ENCODE measurements at places on chromosomes 6 and 20. TPM values are rescaled to one million over a fixed set of nuclear protein-coding genes. Genes with fewer than 3 reads are reported as not detected.

- H3K4me1 ChIP-seq: no peaks in the 10 kb centered on the region
- no peak overlapping the region for H3K4me3 ChIP-seq
- no peak overlapping the region for H3K27ac ChIP-seq
- no peaks in the 10 kb centered on the region for H3K36me3 ChIP-seq
These were observed 246.8 kb downstream of the MYLK4 start for GRCh38 chr6:2503816-2504494.

DNA sequence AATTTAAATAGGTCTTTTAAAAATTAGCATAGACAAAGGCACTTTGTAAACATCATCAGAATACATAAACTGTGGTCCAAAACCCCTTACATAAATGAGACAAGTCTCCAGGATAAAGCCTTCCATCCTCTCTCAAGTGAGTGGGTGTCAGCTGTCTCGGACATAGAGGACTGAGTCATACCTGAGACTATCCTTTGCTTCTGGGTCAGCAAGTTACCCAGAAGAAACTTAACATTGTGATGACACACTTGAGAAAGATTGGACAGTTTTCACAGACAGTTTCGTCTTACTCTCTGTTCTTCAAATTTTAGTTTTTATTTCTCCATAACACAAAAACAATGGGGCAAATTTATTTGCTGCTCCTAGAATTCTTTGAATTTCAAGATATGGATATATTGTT lies 838.0 kb downstream of the DHX35 start:
- H3K27me3 ChIP-seq: no peaks in the 10 kb centered on the region
- H3K4me3 ChIP-seq: no peak overlapping the region
- peak overlapping the region; percentile 24 for H3K27ac ChIP-seq
- no peaks in the 10 kb centered on the region for H3K36me3 ChIP-seq
- DNase-seq: no peak

DNA sequence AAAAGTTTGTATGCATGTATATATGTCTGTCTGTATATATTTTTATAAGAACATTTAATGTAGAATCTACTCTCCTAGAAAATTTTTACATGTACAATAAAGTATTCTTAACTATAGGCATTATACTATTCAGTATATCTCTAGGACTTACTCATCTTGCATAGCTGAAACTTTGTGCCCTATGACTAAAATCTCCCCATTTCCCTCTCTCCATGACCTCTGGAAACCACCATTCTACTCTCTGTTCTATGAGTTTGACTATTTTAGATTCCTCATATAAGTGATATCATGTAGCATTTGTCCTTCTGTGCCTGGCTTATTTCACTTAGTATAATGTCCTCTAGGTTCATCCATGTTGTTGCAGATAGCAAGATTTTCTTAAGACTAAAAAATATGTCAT lies 205.1 kb upstream of the SMLR1 start:
- DNase-seq: no peak
- no peak overlapping the region for H3K4me3 ChIP-seq
- no peaks in the 10 kb centered on the region for H3K4me1 ChIP-seq
- H3K36me3 ChIP-seq: no peaks in the 10 kb centered on the region
- no peaks in the 10 kb centered on the region for H3K27me3 ChIP-seq
- no peak overlapping the region for H3K27ac ChIP-seq

- H3K27me3 ChIP-seq: no peaks in the 10 kb centered on the region
- DNase-seq: no peak
- H3K4me1 ChIP-seq: peaks cover 7% of the 10 kb centered on the region
- H3K4me3 ChIP-seq: no peak overlapping the region
- no peak overlapping the region for H3K27ac ChIP-seq
- no peaks in the 10 kb centered on the region for H3K36me3 ChIP-seq
These were observed 73.7 kb downstream of the FARS2 start for GRCh38 chr6:5335020-5335419.

ZBTB22 gene
- total RNA-seq: 13.3 TPM

FAXC gene
- total RNA-seq: 6.6 TPM

RAET1G gene
- not detected for total RNA-seq
